ENCODE measurements at places on chromosomes 3 and 15.

- DNase-seq, result no peak
These were observed 45.9 kb downstream of the NIPA2 start for GRCh38 chr15:22884344-22884743.

DNA sequence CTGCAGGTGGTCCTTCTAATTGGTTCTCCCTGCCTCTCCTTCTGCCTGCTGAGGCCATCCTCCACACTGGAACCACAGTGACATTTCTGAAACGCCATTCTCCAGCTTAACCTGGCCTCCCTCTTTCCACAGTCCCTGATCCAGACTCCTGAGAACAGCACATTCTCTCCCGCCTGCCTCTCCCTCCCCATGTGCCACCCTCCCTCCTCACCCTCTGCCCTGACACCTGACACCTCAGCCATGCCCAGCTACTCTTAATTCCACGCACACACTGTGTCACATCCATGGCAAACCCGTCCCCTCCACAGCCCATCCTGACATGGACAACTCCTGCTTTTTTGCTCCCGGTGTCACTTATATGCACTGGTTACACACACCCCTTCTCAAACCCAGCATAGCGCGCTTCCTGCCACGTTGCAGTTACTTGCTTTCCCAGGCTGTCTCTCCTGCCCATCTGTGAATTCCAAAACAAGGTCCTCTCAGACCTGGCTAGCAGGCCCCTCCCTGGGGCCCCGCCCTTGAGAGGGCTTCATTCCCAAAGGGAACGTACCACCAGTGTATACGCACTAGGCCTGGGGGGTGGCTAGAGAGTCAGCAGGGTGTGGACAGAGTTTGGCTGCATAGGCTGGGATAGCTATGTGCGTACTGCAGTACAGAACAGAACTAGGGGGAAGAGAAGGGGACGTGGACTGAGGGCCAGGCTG is 92.7 kb upstream of the BLM start:
- DNase-seq, result no peak

DNA sequence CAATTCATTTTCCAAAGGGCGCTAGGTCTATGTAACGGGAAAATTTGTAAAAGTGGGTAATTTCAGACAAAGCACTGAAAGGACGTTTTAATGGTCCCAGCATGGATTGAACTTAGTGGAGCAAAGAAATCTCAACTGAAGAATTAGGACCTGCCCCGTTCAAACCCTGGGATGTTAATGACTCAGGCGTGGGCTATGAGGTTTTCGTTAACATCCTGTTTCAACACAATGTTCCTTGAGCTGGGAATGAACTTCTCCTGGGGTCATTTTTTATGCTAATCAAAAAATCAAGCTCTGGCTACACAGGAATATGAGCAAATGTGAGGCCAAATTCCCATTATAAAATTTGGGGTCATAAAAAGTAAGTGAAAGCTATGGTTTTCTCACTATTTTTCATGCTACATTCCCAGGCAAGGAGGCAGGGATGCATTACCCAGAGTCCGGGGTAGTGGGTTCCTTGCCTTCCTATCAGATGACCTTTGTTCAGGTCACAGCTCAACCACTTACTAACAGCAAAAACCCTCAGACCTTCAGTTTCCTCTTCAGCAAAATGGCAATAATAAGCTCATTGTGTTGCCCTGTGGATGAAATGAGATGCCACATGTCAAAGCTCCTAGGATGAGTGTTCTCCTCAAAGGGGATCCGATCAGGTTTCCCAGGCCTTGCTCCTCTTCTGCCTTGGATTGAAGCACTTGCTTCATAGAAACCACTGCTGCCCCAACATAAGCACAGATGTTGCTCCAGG is 271.4 kb downstream of the ARRDC4 start:
- no peak for DNase-seq

DNA sequence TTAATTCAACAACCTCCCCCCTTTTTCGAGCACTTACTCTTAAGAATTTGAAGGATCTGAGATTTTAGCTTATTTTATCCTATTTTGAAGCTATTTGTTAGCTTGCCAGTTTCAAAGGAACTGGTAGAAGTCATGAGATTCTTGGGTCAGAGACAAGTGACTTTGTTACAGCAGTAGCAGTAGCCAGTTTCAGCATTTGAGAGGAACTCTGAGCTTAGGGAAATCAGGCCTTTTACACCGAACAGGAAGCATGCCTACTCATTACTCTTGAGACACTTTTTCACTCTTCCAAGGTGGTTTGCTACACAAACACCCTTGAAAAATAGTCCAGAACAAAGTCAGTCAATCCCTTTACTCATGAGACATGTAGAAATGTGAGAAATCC is 24.5 kb upstream of the TM4SF1 start:
- no peak for DNase-seq

DNA sequence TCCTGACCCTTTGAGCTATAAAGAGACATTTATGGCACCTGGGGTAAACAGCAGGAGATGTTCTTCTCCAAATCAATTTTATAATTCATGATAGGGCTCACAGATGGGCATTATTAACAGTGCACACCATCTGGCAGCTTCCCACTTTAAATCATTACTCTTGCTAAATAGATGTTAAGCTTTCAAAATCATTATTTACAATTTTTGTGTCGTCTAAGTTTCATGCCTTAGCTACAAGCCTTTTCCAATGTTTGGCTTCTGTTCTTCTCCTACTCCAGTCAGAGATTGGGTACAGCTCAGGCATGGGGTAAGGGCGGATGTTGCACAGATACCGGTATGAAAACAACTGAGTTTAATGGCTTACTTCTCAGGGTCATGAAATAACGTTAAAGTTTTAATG is 120.9 kb upstream of the PFN2 start:
- no peak for DNase-seq

DNA sequence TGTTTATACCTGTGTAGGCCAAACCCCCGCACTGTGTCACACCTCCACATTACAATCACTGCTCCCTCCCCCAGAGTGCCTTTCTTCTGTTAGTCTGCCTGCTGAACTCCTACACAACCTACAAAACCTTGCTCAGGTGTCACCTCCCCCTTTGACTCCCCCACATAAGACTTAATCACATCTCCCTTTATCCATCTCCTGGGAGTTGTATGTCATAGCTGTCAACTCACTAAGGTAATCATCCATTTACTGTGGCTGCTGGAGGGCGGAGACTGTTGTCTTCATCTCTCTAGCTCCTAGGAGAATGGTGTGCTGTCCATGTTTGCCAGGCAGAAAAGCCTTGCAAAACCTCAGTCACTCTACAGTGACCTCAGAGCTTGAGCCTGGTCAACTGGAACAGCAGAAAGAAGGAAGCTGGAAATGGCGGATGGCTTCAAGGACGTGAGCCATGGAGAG is 43.8 kb downstream of the ZNF710 start:
- DNase-seq, result no peak

DNA sequence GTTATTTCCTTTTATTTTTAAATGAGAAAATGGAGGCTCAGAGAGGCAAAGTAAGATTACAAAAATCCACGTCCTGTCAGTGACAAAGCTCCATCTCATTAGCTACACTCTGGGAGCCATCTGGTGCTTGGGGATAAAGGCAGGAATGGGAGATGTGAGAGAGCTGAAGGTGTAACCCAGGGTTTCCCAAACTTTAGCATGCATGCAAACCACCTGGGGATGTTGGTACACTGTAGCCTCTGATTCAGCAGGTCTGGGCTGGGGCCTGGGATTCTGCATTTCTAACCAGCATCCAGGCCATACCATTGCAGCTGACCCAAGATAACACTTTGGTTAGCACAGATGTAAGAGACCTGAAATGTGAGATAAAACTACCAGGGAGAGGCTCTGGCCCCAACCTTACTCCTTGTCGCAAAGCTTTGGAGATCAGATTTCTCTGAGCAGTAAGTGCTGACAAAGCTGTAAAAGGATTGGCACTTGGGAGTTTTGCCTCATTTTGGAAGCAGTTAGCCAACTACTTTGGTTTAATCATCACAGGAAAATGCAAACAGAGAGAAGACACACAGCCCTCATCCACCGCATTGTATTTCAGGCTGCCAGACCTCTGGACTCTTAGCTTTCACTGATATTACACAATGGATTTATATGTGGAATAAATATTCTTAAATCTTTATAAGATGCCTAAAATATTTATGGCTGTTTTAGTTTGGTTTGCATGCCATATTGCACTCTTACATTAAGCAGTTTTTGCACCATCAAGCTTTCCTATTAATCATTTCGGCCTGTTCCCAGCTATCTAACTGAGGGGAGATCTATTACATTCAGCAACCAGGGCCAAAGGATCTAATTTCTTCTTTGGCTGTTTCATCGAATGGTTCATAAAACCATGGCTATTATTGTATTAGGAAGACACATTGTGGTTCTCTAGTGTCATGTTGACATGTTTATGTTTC is 263.0 kb downstream of the EBLN2 start:
- DNase-seq, result no peak

DNA sequence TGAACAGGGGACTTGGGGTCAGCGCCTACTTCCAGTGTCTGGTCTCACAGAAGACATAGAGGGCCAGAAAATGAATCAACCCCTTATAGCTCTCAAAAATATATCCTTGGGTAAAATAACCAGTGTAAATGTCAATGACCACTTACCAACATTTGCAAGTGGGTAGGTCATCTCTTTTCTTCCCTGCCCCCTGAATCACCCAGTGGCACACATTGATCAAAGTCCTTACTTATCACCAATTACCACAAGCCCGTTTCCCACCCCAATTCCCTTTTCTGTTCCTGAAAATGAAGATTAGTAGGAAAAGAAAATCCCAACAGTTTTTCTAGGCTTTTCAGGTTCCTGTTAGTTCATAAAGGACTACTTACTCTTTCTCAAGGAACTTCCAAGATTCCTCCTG is 70.5 kb upstream of the HEG1 start:
- DNase-seq, result no peak

- DNase-seq, result no peak
These were observed 604 bp downstream of the CCPG1 start for GRCh38 chr15:55407498-55408011.

GRCh38 chr15:50182219-50183013 is 420 bp downstream of the SLC27A2 start:
- no peak for DNase-seq

DNA sequence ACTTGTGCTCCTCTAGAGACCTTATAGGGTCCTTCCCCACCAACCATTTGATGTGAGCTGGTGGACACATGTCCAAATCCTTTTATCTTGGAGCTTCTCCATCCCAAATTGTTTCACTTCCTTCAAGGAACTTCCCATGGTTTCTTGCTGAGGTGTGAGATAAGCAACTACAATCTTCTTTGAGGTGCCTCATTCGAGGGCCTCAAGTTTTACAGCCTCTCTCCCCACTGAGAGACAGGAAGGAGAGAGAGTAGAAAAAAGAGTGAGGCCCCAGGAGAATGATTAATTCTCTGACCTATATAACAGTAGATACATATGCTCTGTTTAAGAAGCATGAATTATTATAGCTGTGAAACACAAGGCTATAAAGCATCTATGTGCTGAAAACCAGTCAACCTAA is 70.5 kb downstream of the SUMF1 start:
- DNase-seq, result no peak

- DNase-seq, result no peak
These were observed 102.9 kb downstream of the TFDP2 start for GRCh38 chr3:142046320-142047020.

DNA sequence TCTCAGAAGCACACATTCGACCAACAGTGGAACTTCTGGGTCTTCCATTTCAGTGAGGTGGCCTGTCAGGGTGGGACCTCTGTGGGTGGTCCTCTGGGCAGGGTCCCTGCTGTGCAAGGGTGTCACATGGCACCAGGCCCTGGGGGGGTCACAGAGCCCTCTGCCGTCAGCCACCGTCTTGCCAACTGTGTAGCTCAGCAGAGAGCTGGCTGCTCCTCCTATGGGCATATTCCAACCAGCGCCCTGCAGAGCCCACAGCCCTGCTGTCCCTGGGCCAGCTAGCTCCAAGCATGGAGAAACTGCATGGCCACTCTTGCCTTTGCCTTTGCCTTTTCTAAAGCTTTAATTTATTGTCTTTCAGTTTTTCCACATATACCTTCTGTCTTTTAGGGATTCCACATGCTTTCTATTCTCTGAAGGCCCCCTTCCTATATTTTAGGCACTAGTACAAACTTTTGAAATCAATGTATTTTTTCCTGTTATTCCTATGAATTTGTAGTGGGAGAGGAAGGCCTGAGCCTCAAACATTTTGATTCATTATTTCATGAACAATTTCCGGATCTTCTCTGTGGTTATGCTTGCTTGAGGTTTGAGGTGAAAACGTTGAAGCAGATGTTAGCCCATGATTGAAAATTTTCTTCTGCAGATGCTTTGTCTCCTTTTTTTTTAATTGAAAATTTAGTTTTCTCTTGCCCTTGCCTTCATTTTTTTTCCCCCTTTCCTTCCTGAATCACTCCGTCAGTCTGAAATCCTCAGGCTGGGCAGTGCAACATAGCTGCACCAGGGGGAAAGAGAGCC is 11.7 kb downstream of the IQCF1 start:
- DNase-seq, result no peak

DNA sequence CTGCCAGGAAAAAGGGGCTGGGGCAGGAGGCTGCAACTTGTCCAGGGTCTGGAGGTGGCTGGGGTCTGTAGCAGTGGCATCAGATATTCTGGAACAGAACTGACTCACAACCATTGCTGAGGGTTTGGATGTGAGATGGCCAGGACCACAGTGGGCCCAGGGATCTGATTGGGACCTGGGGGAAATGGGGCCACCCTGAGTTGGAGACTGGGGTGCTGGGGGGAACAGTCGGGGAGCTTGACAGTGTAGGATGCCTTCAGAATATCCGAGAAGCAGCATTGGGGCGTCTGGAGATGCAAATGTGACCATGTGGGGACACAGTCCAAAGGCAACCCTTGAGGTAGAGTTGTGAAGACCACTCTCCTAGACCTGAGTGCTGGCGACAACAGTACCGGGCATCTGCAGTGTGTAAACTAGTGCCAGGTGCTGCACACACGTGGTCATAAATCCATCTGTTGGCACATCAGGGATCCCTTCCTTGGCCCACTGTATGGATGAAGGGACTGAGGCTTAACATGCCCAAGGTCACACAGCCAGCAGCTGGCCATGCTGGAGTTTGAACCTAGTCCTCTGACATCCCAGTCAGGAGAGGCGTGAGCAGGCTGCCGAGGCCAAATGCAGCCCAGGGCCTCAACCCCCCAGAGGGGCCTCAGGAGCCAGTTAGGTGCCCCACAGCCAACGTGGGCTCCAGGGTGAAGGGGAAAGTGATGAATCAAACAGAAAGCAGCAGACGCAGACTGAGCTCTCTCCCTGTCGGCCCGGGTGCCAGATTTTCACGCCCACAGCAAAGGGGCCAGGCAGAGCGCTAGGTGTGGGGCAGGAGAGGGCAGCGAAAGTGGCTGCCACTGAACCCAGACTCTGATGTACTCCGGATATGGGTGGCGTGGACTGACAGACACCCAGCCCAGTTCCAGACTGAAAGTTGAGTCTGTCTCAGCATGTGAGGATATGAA is 18.8 kb downstream of the HEMK1 start:
- DNase-seq, result no peak

DNA sequence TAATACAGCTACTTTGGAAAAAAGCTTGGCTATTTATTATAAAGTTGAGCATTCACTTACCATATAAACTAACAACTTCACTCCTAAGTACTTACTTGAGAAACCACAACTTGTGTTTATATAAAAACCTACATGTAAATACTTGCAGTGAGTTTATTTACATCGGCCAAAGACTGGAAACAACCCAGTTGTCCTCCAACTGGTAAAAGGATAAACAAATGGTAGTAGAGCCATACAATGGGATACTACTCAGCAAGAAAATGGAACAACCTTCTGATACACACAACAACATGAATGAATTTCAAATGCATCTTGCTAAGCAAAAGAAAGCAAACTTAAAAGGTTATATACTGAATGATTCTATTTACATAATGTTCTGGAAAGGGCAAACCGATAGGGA is 63.7 kb downstream of the SLC7A14 start:
- DNase-seq, result no peak
